ENCODE measurements at places on chromosomes 1 and 21.

- DNase-seq = no peak
These were observed 14.7 kb upstream of the CSF1 start for GRCh38 chr1:109895720-109896504.

- DNase-seq = no peak
These were observed 100.0 kb downstream of the POFUT2 start for GRCh38 chr21:45187646-45188045.

DNA sequence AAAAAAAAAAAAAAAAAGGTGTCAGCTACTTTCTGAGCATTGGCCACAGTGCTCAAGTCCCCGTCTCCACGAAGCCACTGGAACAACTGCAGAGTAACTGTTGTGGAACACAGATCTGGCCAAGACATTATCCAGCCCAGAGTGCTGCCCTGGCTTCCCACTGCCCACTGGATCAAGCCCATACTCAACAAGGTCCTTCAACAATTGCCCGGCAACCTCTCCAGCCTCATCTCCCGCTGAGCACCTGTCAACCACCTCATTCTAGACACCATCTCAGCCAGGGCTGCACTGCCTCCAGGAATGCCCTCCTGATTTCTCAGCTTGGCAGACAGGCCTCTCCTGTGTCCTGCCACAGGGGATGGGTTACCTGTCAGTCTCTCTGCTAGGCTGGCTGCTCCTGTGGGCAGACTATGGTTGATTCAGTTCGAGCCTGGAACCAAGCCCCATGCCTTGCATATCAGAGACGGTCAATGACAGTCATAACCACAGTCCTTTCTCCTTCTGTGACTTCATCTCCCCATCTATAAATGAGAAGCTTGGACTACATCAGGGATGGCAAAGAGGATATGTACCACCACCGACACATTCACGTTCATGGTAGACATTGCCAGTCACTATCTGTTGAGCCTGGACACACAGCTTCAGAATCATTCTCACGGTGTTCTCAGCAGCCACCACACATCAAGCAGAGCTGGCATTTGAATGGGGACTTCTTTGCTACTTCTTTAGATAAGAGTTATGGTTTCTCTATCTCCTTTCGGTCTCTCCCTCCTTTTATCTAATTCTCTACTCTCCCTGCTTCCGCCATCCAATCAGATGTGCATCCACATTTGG, 76.9 kb downstream of the MRPL37 start:
- no peak for DNase-seq

DNA sequence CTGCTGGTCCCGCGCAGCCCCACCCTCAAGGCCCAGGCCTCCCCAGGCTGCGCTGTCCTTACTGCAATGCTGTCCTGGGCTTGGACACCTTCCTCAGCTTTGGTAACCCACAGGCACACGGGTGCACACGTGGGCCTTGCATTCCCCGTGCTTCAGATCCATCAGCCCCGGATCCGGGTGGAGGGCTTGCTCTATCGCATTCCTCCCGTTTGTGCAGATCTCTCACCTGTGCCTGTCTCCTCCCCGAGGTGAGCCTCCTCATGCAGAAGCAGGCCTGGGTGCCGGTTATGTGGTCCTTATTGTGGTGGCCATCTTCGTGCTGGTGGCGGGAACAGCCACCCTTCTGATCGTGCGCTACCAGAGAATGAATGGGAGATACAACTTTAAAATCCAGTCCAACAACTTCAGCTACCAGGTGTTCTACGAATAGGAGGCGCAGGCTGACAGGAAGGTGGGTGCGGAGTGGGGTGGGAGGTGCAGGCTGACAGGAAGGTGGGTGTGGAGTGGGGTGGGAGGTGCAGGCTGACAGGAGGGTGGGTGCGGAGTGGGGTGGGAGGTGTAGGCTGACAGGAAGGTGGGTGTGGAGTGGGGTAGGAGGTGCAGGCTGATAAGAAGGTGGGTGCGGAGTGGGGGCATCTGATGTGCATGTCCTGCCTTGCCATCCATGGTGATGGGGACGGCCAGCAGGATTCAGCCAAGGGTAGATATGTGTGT, 66.2 kb downstream of the UMODL1 start:
- DNase-seq = no peak

DNA sequence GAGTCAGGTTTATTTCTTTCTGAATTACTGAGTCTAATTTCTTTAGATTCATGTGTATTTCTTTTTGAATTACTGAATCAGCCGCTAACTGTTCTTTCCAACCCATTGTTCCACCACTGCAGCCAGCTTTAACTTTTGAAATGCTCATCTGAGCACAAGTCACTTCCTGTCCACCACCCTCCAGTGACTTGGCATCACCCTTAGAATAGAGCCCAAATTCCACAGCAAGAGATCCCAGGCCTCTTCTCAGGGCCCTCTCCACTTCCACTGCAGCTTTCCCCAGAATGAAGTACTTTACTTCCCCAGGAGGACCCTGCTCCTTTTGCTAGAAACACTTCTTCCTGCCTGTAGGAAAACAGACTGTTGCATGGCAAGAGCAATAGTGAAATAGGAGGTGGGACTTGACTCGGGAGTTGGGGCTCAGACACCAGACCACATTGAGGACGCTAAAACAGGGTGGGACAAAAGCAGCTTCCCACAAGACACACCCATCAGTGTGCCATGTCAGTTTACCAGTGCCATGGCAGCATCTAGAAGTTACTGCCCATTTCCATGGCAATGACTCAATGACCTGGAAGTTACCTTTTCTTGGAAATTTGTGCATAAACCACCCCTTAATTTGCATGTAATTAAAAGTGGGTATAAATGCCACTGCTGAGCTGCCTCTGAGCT, 56.5 kb upstream of the ADAR start:
- no peak for DNase-seq

- DNase-seq = no peak
These were observed 115.2 kb downstream of the LRRC40 start for GRCh38 chr1:70090141-70090540.

- no peak for DNase-seq
These were observed 26.5 kb upstream of the MTR start for GRCh38 chr1:236768601-236769000.

DNA sequence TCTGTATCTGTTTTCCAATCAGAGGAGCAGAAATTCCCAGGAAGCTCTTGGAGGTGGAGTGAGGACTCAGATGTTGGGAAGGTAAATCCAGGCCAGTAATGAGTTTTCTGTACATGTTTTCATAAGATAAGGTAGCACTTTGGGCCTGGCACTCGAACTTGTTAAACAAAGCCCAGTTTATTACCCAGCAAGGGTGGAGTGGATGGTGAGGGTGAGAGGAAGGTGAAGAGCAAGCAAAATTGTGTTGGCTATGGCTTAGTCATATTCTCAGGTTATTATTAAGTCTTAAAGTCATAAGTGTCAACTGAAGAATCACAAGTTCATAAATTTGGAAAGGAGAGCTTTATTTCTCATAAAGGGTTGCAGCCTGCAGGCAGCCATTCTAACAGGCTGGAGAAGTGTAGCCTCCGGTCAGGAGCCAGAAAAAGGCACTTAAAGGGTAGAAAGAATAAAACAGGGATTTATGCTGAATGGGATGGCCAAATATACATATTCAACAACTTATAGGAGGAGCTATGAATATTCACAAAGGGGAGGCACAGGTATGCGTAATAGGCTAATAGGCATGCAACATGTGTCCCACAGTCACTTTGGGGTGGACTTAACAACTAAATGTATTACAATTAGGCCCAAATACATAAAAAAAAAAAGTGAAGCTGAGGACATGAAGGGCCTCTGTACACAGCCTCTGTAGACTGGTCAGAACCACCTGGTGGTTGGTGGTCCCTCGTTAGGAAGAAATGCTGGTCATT, 523.9 kb downstream of the LMO4 start:
- no peak for DNase-seq

DNA sequence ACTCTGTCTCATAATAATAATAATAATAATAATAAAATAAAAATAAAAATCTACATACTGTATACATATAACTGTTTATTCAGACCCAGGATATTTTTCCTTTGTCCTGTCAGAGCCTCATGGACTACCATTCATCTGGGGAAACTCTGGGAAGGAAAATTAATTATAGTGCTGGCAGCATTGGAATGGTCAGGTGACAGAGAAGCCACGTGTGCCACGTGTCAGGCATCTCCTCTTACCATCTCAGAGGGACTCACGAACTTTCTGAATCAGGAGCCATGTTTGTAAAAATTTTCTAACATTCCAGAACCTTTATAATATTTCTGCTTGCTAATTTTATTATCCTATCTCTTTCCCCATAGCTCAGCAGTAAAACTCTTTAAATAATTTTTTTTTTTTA, 97.8 kb upstream of the HNRNPU start:
- DNase-seq = no peak

DNA sequence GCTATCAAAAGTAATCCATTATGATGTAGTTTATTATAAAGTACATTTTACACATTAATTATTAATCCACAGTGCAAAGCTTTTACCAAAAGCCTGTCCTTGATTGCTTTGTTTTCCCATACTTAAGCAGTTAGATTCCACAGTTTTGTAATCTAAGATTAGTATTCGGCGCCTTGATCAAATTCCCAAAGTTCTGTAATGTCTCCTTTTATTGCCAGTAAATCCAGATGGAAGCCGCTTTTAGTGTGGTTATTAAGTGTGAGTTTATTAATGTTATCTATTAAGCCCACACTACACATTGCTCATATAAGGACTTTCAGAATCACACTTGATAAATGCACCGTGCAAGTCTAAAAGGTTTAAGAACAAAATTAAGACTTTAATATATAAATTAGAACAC, 199.2 kb upstream of the PKN2 start:
- DNase-seq = no peak

GRCh38 chr1:197200272-197200899, 53.9 kb upstream of the ASPM start:
- peak; percentile 43 for DNase-seq

GRCh38 chr1:97157991-97158390, 436.4 kb downstream of the PTBP2 start:
- DNase-seq = no peak

GRCh38 chr1:6239950-6240768, 3.8 kb upstream of the HES3 start:
- no peak for DNase-seq

- no peak for DNase-seq
These were observed 22.0 kb upstream of the WDR26 start for GRCh38 chr1:224456637-224456953.

- no peak for DNase-seq
These were observed 257.7 kb upstream of the SGIP1 start for GRCh38 chr1:66276218-66276617.

DNA sequence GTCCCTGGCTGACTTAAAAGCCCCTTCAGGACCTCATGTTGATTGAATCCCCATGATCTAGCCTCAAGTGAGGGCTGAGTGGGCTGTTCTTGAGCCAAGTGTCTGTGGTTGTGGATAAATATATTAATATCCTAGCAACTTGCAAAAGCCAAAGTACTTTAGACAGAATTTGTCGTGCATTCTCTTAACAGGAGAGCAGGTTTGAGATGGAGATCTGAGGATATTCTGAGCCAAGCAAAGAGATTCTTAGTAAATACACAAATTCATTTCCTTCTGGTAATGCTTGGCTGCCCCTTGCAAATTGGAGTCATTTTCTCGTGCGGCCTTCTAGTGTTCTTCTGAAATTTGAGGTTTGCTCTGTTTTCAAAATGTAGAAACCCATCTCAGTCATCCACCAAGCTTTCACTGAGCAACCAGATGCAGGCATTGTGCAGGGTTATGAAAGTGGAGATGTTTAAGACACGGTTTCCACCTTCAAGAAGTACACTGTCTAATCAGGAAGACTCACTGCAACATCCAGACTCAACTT, 242.1 kb upstream of the JUN start:
- no peak for DNase-seq

GRCh38 chr1:214565310-214565709, 13.9 kb upstream of the PTPN14 start:
- no peak for DNase-seq

DNA sequence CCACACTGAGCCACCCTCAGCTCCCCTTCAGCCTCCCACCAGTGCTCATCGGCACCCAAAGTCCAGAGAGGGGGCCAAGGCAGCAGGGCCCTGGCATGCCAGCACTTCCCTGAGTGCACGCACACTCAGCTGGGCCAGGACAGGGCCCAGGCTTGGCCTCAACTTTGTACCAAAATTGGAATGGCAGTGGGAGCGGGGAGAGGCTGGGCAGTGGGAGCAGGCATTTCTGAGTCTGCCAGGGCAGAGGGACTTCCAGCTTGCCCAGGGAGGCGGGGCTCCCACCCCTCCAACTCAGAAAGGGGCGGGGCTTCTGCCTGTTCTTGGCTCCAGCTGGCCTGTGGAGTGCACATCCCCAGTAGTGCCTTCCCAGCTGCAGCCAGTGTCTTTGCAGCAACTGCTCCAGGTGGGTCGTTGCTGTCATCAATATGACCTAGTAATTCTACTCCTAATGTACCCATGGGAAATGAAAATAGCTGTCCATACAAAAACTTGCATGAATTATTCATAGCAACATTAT, 10.3 kb upstream of the SNX7 start:
- DNase-seq = no peak

DNA sequence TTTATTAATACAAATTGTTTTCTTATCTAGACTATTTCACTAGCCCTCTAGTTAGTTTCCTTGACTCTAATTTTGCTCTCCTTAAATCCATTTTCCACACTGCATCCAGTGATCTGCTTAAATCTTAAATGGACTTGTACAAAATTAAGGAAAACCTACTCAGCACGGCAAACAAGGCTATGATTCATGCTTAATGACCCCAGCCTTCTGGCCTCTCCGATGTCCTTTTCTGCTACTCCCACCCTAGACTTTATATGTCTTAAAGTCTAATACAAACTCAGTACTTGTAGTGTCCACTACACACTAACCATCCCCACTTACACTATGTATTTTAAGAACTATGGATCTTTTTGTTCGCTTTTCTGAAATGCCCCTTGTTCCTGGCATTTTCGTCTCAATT, 2.2 kb downstream of the TMED5 start:
- no peak for DNase-seq

- DNase-seq = no peak
These were observed 1.7 kb upstream of the GFI1 start for GRCh38 chr1:92488416-92488815.

DNA sequence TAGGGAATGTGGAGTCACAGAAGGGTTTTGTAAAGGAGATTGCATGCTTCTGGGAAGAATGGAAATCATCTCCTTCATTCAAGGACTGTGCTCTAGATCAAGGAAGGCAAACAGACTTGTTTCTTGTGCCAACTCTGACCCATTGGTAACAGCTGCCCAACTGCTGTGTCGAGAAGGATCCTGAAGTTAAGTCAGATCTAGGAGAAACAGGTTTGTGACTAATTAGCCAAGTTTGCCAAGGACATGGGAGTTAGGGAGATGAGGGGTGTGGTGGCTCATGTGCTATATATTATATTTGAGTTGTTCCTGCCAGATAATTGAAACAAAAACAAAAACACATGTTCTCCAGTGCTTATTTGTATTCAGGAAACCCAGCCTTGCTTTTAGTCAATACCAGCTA, 251.2 kb upstream of the USP24 start:
- no peak for DNase-seq

- DNase-seq = no peak
These were observed 10.0 kb downstream of the MAP3K6 start for GRCh38 chr1:27356619-27357280.

DNA sequence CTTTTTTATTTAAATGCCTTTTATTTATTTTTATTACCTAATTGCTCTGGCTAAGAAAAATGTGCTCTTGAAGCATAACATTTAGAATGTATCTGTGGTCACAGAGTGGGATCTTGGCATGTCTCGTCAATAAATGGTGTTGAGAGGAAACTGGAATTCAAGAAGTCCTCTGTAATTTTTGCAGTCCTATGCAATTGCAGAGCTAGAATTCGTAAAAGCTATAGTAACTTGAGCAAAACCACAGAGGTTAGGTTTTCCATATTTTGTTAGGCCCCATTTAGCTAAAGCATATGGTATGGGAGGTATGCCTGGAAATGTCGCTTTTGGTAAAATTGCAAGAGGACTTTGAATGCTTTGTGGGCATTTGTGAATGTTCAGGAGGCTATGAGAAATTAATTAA, 466.7 kb upstream of the NFIA start:
- DNase-seq = no peak

- DNase-seq = no peak
These were observed 609.6 kb downstream of the PTPRU start for GRCh38 chr1:29845910-29846309.
